ENCODE measurements at places on chromosomes 6 and 20. TPM values are rescaled to one million over a fixed set of nuclear protein-coding genes. Genes with fewer than 3 reads are reported as not detected.

DNA sequence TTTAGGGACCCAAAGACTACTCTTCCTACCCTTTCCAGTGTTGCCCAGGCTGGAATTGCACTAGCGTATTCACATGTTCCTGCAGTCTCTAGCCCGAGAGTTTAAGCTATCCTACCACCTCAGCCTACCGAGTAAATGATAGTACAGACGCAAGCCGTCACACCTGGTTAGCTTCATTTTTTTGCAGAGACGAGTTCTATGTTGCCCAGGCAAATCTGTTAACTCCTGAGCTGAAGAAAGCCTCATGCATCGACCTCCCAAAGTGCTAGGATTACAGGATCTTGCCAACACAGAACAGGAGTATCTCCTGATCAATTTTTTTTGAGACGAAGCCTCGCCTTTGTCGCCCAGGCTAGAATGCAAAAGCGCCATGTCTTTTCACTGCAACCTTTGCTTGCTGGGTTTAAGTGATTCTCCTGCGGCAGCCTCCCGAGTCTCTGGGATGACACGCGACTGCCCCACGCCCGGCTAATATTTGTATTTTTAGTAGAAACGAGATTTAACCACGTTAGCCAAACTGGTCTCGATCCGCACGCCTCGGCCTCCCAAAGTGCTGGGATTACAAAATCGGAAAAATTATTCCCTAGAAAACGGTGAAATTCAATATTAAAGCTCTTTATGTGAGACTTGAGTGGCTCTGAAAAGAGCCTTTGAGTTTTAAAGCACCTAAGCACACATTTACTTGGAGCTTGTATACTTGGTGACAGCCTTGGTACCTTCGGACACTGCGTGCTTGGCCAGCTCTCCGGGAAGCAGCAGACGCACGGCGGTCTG lies 128.5 kb downstream of the HFE start:
- DNase-seq = peak; percentile 57

DNA sequence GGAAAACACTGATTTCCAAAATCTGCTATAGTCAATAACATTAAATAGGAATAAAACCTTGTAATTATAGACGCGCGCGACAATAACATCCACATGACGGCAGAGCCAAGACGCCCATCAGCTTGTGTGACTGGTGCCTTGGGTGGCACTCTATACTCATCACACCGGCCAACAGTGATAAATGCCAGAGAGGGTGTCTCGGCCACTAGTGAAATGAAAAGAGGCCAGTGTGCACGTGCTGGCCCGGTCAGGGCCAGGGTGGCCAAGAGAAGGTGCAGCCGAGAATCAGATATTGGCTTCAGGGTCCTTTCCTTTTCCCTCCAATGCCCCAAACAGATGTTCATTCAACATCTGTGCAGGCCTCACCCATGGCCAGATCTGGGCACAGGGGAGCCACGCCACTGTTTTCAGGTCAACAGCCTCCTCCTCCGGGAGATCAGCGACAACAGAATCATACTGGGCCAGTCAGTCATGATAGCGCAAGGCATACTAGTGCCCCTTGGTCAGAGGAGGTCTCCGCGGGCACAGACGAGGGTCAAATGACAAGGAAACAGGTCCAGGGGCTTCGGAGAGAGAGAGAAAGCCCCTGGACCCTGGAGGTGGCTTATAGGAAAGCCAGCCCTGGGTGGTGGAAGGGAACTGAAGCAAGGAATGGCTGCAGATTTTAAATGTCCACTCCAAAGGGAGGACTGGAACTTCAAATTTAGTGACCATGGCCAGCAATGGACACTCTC lies 134.5 kb downstream of the PRND start:
- DNase-seq = no peak

- no peak for DNase-seq
Measured at GRCh38 chr6:88871498-88871897, 91.9 kb downstream of the RNGTT start.

GRCh38 chr6:90118581-90118980 lies 178.1 kb downstream of the BACH2 start:
- no peak for DNase-seq

Gene NKX2-2
- not detected for total RNA-seq

Gene CST2
- not detected for total RNA-seq

Gene PLN
- total RNA-seq = 1,531 TPM

Gene BRPF3
- 29.1 TPM for total RNA-seq
